ENCODE measurements at places on chromosomes 5 and 9.

- no peak for DNase-seq
Observed at GRCh38 chr9:129201289-129201688, 23.2 kb upstream of the IER5L start.

- no peak for DNase-seq
Observed at GRCh38 chr5:134406390-134406789, 5.3 kb downstream of the CDKN2AIPNL start.

- DNase-seq = no peak
Observed at GRCh38 chr5:43895876-43896275, 292.9 kb downstream of the NNT start.

DNA sequence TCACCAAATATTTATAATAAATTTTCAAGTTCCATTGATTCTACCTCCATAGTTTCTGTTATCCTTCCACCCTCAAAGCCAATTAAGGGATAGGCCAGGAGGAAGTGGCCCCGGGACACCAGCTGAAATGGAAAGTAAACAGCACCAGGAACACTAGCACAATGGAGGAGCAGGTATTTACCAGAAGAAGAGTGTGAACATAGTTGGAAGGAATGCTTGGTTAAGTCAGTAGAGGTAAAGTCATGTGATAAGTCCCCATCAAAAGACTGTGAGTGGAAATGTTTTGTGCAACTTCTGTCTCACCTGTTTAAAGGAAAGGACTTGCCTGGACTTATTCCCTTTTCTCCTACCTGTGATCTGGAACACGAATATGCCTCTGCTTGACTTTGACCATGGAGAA lies 146.7 kb upstream of the RAI14 start:
- DNase-seq = no peak

DNA sequence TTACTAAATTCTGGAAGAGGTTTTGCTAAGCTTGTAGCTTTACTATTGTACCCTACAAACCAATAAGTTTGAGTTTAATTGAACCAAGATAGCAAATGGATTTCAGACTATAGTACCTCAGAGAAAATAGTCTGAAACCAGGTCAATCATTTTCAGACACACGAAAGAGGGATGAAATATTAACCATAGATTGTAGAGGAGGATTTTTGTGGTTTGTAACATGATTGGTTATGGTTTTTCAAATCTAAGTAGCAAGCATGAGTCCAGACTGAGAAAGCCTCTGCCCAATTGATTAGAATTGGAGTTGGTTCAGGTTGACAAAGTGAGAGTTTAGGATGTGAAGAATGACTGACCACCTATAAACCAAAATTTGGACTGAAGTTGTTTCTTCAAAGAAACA lies 562.7 kb upstream of the DMAC1 start:
- no peak for DNase-seq

GRCh38 chr9:105864248-105864898 lies 170.0 kb downstream of the TMEM38B start:
- DNase-seq = no peak

Data from stimulated activated CD4-positive, alpha-beta T cell treated with anti-CD3 and anti-CD28 coated beads, Interleukin-1b, Interleukin-23, amount 100 ng/mL, for 1 hour (primary cell).